ENCODE measurements at places on chromosomes 13 and 19. TPM values are rescaled to one million over a fixed set of nuclear protein-coding genes. Genes with fewer than 3 reads are reported as not detected.

Gene KLK3
- not detected for total RNA-seq

Gene ZNF528
- 56.3 TPM for total RNA-seq

Gene CERS1
- 0.55 TPM for total RNA-seq

GRCh38 chr13:40197936-40198595, 468.4 kb downstream of the FOXO1 start:
- DNase-seq, result no peak

- no peak for DNase-seq
Observed at GRCh38 chr13:25067064-25067463, 28.9 kb upstream of the PABPC3 start.

Data from ureter (tissue), 1 donor.